NCI-H748 treated with DMSO at 0.1 percent for 48 hours (cell line): ENCODE measurements at places on chromosomes 16 and 17.
A peak's percentile ranks its signal among the peaks of the same experiment; 100 is the strongest.

- DNase-seq: no peak
Observed at GRCh38 chr17:40485851-40486521, 15.4 kb downstream of the TNS4 start.

GRCh38 chr16:54030451-54030850, 256.1 kb downstream of the IRX3 start:
- no peak for DNase-seq

GRCh38 chr17:45825792-45826191, 18.9 kb upstream of the SPPL2C start:
- DNase-seq: no peak

DNA sequence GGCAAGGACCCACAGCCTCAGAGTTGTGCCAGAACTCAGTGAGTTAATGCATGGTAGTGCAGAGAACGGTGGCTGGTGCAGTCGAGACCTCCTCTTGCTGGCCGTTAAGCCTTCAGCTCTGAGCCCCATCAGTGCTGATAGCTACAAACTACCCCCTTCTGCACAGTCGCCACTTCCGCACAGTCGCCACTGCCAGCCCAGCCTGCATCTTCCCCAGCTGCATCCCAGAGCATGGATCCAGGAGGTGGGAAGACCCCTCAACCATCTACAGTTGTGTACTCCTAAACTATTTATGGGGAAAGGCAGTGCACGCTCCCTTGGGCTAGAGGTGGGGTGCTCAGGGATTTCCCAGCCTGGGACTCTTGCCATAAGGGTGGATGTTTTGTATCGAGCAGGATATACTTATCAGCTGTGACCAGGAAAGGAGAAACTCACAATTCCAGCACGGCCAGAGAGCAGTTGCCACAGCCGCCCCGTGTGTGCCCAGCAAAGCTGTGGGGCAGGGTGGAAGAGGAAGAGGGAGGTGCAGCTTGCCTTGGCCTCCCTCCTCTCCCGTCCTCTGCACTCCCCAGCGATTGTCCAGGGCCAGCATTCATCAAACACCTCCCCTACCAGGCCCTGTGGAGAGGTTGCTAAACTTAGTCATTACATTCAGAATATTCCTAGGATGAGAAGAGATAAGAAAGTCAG, 49.5 kb upstream of the CMIP start:
- DNase-seq: no peak

- DNase-seq: no peak
Observed at GRCh38 chr17:74404789-74405188, 27.1 kb upstream of the GPRC5C start.

DNA sequence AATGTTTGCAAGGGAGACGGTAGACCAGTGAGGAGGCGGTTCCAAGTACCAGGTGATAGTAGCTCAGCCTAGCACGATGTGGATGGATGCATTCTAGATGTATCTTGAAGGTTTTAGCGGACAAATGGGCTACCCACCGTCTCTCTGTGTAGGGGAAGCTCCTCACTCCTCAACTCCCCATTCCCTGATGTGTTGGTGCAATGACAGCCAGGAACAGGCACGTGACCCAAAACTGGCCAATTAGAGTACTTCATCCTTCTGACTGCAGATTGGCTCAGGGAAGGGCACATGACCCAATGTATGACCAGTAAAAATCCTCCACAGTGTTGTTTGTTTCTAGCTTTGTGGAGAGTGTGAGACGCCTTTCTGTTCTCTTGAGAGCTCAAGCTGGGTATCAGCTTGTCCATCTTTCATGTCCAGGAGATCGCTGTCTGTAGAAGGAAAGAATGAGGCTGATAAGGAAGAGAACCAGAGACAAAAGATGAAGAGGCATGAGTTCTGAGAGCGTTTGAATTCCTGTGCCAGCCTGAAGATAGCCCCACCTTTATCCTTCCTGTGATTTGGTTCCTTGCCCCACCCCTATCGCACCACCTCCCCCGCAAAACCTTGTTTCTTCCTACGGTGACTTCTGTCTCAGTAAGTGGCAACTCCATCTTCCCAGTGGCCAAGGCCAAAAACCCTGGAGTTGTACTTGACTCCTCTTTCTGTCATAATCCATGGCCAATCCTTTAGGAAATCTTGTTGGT, 2.3 kb upstream of the BORCS6 start:
- DNase-seq: peak; percentile 99
